ENCODE measurements at places on chromosomes 6 and 20.

DNA sequence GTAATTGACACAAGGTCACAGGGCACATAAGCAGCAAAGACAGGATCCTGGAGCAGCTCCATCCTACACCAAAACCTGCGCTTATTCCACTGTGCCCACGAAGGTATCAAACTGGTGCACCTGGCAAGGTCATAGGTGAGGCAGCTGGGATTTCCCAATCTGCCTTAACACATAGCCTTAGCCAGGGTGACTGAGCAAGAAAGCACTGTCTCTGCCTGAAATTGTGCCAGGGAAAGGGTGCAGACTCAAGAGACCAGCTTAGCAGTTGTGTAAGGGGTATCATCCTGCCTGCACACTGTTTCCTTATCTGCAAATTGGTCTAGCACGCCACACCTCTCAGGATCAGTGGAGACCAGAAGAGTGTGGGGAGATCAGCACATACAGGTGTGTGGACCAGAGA lies 82.8 kb downstream of the MAFB start:
- no peak for DNase-seq

DNA sequence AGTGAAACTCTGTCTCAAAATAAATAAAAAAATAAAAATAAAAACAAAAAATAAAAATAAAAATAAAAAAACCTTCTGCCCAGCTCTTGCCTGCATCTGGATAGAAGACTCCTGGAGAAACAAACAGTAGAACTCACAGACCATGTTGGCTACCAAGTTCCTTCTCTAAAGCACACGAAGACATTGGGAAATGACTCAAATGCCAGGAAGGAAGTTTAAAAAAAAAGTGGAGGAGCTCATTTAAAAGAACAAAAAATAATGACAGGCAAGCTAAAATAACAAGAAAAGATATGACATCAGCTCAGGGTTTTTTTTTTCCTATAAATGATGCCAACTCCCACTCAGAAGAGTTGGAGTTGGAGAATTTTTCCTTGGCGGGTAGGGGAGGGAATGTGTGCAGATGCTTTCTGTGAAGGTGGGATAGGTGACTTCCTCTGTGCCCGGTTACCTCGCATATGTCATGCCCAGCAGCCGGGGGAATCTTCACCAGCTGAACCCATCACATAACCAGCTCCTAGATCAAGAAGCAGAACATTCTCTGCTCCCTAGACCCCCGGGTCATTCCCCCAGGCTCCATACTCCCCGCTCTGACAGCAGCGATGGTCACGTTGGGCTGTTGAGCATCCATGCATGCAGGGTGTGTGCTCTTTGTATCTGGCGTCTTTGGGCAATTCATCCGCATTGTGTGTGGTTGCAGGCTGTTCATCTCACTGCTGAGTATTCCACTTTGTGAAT lies 17.3 kb upstream of the CD93 start:
- DNase-seq: no peak

GRCh38 chr6:169883316-169883715 lies 131.9 kb downstream of the ERMARD start:
- no peak for DNase-seq

DNA sequence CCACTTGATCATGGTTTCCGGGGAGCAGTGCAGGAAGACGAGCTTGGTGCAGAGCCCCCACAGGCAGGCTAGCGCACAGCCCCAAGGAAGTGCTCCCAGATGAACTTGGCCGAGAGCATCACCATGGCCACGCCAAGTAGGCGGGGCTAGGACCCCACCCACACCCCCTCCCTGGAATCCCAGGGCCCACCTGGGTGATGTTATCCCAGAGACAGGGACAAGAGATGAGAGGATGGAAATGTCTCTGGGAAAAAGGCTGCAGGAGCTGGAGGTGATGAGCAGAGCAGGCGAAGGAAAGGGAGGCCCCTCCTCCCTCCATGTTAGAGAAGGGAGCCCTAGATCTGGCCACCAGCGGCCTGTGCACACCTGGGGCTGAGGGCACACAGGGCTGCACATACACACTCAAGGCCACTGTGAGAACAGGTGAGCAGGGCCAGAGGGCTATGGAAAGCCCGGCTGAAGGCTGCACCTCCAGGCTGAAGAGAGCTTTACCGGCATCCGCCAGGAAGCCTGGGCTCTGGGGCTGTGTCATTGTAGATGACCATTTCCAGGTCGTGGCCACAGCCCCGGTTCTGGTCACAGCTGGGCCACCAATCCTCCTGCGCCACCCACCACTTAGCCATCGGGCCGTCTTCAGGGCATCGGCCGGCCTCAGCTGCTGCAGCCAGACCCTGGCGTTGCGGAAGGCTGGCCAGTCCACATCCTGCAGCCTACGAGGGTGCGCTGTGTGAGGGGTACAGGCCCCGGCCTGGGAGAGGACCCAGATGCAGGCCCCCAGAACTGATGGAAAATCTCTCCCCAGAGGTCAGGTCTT lies 24.9 kb downstream of the NPEPL1 start:
- no peak for DNase-seq

DNA sequence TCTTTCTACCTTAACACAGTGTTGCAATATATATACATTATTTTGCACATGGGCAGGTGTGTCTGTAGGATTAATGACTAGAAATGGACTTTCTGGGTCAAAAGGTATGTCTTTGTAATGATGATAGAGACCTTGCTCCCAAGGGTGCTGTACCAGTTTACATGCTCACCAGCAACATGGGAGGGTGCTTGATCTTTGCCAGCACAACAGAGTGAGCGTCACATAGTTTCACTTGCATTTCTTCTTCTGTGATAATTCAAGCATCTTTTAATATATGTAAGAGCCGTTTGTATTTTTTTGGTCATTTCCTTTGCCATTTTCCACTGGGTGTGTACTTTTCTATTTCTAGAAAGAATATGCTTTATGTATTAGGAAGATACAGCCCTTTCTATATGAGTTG lies 23.6 kb upstream of the B4GALT5 start:
- no peak for DNase-seq

GRCh38 chr6:130377915-130378314 lies 12.1 kb downstream of the TMEM200A start:
- no peak for DNase-seq

DNA sequence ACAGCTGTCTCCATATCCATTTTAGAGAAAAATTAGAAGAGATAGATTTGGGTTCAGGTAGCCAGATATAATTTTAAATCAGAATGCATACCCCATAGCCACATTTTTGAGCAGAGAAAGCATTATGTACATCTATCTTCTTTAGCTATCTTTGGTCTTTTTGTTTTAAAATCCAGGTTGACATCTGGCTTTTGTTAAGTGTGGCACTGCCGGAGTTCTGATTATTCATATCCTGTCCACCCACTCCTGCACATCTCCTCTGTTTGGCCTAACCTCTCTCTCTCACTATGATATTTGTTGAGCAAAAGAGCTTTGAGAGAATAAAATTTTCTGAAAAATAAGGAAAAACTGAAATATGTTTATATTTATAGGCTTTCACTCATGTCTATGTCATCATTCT lies 189.7 kb downstream of the PACRG start:
- no peak for DNase-seq

- no peak for DNase-seq
Observed at GRCh38 chr6:5058254-5058653, 26.9 kb upstream of the PPP1R3G start.

- no peak for DNase-seq
Observed at GRCh38 chr6:145076115-145076841, 659.0 kb downstream of the EPM2A start.

DNA sequence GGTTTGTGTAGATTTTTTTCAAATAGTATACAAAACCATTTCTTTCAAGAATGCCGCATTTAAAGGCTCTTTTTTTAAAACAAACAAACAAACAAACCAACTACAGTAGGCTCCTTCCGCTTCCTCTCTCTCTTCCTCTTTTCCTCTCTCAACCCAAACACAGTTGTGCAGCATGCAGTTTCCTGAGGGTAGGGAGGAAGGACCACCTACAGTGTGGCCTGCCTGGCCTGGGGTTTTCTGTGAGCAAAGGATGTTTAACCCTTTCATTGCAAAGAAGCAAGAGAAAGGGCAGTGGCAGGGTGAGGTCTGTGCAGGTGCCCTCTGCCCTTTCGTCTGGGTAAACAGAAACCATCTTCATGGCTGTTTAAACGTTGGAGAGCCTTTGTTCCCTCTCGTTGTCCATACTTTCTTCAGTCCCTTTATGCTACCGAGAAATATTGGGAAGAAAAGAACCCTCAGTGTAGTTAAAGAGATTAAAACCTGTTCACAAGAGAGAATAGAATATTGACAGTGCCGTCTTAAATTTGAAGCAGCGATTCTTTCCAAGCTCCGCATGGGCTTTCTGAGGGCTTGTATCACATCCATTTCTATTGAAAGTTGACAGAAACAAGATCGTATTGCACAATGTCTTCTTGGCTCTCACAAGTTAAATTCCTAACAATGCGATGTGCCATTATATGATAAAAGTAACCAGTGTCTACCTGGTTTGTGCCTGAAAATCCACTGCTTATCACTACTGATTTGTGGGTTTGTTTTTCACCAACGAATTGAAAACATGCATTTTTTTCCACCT lies 215.5 kb upstream of the SNX9 start:
- peak; percentile 41 for DNase-seq

DNA sequence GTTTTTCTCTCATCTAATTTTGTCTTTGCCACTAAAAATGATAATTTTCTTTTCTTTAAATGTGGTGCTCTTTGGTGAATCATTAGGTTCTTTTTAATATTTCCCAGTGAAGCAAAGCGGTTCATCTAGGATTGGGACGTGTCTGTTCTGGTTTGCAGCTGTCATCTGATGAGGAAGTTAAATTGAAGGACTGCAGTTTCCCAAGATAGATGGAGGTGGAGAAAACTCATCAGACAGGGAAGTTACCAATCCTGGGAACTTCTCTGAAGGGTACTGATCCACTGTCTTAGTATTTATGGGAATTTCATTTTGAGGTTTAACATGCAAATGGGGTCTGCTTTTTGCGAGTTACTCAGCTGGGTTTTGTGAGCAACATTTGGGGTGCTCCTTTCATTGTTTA lies 2.4 kb upstream of the AARS2 start:
- DNase-seq: no peak

GRCh38 chr6:9463311-9463710 lies 951.6 kb downstream of the TFAP2A start:
- no peak for DNase-seq
